ENCODE measurements at places on chromosomes 12 and 14. TPM values are rescaled to one million over a fixed set of nuclear protein-coding genes. Genes with fewer than 3 reads are reported as not detected.

- DNase-seq: peak; percentile 10
These were observed 80.9 kb downstream of the SLC41A2 start for GRCh38 chr12:104877103-104877705.

- no peak for DNase-seq
These were observed 57.9 kb upstream of the SLC38A2 start for GRCh38 chr12:46430340-46430948.

Gene NEDD1
- total RNA-seq: 13.6 TPM

DNA sequence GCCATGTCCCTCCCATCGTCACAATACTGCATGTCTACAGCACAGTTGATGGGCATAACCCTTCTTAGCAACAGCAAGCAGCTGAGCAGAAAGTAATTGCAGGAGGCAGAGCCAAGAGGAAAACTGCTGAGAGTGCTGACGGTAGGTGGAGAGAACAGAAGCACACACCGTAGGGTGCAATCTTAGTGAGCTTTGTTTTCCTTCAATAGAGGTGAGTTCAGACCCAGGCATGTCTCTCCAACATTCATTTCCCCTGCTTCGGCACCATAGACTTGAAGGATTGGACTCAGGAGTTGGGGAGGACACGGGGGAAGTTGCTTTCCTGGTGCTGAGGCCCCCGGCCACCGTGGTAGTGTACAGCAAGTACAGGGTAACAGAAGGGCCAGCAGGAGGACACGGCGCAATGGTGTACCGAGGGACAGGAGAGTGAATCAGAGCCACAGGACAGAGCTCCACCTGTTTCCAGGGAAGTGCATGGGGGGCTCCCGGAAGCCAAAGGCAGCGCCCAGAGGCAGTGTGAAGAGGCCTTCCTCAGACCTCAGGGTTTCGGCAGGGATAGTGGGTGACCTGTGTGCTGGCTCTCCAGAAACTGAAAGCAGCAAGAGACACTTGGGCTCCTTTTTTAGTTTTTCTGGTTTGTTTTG, 36.3 kb upstream of the SINHCAF start:
- DNase-seq: peak; percentile 61

DNA sequence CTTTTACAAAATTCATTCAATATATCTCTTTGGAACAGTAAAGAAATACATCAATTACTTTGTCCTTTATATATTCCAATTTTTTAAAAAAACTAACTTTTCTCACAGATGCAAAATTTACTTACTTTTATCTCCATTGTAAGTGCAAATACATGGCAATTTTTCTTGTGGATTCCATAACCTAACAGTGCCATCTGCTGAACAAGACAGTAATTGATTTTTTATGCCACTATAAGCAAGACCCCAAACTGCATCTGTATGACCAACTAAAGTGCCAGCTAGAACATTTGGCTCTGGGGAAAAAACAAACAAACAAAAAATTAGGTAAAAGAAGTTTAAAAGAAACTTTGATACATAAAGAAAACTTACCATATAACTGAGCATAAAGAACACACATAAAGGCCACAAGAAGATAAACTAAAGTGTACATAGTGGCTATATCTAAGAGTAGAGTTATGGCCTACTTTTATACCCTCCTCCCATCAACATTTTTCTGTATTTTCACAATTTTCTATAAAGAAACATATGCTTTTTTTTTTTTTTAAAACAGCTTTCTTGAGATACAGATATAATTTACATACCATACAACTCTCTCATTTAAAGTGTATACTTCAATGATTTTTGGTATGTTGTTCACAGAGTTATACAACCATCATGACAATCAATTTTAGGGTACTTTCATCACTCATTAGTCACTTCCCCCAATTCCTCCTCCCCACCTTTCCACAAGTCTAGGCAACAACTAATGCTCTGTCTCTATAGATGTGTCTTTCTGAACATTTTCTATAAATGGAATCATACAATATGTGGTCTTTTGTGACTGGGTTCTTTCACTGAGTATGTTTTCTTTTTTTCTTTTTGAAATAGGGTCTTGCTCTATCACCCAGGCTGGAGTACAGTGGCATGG, 32.6 kb downstream of the COCH start:
- no peak for DNase-seq

Data from left colon (tissue), 2 donors.